ENCODE measurements at places on chromosomes 7 and 10.

GRCh38 chr7:141014125-141014523 is 628 bp downstream of the MRPS33 start:
- no peak for DNase-seq

DNA sequence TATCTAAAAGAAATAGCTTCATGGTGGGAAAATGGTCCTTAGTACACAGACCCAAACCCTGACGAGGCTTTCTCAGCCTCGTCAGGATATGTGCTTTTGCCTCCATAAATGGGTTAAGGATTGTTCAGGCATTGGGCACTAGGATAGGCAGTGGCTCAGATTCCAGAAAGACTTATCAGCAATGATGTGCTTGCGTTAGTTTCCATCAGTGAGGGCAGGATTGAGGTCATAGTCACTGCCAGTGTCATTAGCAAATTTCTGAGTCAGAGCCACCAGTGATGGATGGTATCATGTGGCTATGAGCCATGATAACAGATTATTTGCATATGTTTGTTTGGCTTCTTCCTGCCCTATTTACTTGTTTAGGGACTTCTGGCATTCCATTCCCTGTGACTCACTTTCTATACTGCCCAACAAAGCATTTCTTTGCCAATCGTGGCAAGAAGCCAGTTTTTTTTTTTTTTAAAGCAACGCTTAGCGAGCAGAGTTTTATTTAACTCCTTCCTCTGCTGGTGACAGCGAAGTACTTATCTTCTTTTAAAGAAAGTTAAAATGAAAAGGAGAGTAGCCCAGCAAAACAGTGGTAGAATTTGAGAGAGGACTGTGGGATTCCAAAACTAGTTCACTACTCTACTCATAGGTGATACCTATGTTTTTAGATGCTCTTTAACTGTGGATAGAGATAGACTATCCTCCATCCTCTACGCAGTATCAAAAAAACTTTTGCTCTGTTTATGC is 44.4 kb downstream of the MYPN start:
- peak; percentile 92 for DNase-seq

GRCh38 chr10:34644224-34644623 is 170.9 kb downstream of the PARD3 start:
- DNase-seq: no peak

DNA sequence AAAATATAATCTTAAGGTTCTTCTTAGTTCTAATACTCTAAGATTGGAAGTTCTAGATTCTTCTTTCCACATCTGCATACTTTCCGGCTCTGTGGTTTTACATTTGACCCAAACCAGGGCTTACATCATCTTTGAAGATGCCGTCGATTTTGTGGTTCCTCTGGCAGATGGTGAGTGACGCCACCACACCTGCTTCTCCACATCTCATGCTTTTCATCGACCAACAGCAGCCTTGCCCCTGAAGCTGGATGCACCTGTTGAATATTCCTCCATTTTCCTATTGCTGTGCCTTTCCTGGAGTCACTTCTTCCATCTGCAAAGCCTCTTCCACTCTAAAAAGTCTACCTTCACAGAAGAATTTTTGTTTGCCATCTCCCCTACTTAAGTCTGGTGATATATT is 121.3 kb downstream of the PRKCQ start:
- no peak for DNase-seq

GRCh38 chr7:21867816-21868575 is 77.7 kb downstream of the CDCA7L start:
- no peak for DNase-seq

- DNase-seq: peak; percentile 68
Observed at GRCh38 chr7:91165006-91165845, 99.0 kb upstream of the FZD1 start.
